ENCODE measurements at places on chromosomes 3 and 15.

- DNase-seq = no peak
These were observed 20.3 kb upstream of the ABTB1 start for GRCh38 chr3:127652246-127652995.

DNA sequence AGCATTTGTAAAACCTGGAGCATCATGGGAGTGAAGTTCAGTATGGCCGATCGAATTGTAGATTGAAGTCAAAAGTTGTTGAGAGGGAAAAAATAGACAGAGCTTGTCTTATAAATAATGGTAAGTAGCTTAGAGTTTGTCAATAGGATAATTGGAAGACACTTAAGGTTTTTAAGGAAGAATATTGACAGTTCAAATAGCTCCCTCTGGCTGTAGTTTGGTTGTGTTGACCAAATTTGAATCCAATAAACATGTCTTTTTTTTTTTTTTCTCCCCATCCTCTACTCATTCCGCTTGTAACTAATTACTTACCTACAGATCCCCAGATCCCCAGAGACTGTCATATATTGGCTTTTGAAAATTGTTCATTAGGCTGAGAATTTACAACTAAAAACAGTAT, 677.0 kb downstream of the AGBL1 start:
- DNase-seq = no peak

DNA sequence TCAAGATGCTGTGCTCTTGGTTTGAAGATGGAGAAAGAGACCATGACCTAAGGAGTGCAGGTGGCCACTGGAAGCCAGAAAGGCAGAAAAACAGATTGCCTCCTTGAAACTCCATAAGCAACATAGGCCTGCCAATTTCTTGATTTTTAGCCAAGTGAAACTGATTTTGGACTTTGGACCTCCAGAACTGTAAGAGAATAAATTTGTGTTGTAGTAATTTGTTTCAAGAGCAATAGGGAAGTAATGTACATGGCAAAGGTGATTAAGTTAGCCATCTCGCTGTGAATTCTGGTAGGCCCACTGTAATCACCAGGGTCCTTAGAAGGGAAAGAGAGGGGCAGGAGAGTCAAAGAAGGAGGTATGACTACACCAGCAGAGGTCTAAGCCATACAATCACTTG, 238.8 kb downstream of the CNTN3 start:
- no peak for DNase-seq

DNA sequence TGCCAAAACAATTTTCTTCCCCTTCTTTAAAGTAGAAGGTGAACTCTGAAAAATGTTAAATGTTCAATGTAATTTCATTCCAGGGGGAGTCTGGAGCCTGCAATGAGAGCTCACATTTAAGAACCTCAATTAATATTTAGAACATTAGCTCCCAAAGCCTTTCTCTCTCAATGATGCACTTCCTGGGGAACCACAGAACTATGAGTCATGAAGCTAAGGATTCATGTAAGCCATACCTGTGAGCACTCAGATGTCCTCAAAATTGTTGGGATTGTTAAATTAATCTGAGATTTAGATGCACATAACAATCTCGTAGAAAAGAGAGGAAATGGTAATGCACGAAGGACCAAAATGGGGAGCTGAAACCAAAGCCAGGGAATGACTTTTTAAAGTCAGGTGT, 244.2 kb upstream of the LRIG1 start:
- no peak for DNase-seq

DNA sequence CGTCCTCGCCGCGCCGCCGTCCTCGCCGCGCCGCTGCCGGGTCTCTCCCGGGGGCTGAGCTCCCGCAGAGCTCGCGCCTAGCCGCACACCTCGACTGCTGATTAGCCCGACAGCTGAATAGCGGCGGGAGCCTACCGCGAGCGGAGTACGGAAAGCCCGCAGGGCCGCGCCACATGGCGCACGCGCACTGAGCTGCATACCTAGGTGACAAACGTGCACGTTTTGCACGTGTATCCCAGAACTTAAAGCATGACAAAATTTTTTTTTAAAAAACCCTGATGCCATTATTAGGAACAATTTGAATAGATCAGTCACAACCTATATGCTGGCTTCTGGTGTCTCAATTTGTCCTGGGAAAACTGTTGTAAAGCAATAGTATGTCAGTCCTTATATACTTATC, at the start of gene GOLGA8A:
Gene GOLGA8A (minus strand): TSS at position 122 of the 400 bp plus-strand sequence. CDS start 48,117 bp downstream, outside the sequence.
- peak; percentile 65 for DNase-seq

DNA sequence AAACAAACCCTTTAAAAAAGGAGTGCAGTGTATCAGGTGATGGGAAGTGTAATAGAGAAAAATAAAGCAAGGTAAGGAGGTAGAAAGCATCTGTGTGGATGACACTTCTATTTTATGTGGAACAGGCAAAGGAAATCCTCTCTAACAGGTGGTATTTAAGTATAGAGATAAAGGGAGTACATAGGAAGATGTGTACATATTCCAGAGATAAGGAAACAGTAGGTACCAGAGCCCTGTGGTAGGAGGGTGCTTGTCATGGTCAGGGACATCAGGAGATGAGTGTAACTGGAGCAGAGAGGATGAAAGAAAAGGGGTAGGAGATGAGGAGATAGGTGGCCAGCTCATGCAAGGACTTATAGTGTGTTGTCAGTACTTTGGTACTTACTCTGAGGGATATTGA, 65.8 kb downstream of the CHST2 start:
- DNase-seq = no peak
